Spinal cord (tissue), 10 donors: ENCODE measurements at places on chromosomes 2 and 18. TPM values are rescaled to one million over a fixed set of nuclear protein-coding genes. Genes with fewer than 3 reads are reported as not detected.

DNA sequence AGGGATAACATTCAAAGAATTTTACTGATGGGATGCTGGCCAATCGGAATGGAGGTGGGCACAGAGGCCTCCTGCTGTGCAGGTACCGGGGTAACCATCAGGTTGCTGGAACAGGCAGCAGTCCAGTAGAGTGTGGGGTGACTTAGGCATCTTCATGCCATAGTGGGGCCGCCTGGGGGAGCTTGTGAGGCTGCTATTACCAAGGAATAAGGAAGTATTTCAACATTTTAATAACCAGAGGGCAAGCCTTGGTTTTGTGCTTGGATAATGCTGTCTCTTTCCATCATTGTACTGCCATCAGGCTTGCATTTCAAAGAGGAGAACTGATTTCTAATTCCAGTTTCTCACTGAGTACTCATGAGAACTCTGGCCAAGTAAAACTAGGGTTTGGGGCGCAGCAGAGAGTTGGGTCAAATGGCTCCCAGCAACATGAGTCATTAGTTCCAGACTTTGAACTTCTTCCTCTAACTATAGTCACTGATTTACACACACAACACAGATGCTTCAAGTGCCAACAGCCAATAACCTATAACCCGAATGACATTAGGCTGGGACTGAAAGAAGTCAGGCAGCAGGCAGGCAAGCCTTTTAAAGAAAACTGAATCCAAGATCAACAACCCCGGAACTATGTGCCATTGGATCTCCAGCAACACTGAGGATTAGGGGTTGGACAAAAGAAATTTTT, 56.1 kb upstream of the FHL2 start:
- H3K4me3 ChIP-seq: no peak overlapping the region
- H3K27me3 ChIP-seq: no peaks in the 10 kb centered on the region
- no peak for DNase-seq
- no peak overlapping the region for H3K27ac ChIP-seq
- H3K36me3 ChIP-seq: no peaks in the 10 kb centered on the region
- H3K4me1 ChIP-seq: no peaks in the 10 kb centered on the region

GRCh38 chr2:222710736-222711135, 39.3 kb downstream of the MOGAT1 start:
- DNase-seq: no peak
- H3K27me3 ChIP-seq: no peaks in the 10 kb centered on the region
- no peaks in the 10 kb centered on the region for H3K36me3 ChIP-seq
- H3K4me3 ChIP-seq: no peak overlapping the region

- no peak for DNase-seq
- H3K4me3 ChIP-seq: no peak overlapping the region
- no peaks in the 10 kb centered on the region for H3K36me3 ChIP-seq
- no peak overlapping the region for H3K27ac ChIP-seq
- no peaks in the 10 kb centered on the region for H3K27me3 ChIP-seq
- peaks cover 16% of the 10 kb centered on the region for H3K4me1 ChIP-seq
These were observed 8.5 kb upstream of the ROCK2 start for GRCh38 chr2:11352781-11353537.

- H3K36me3 ChIP-seq: no peaks in the 10 kb centered on the region
- H3K27ac ChIP-seq: no peak overlapping the region
- H3K27me3 ChIP-seq: no peaks in the 10 kb centered on the region
- no peak for DNase-seq
- peaks cover 6% of the 10 kb centered on the region for H3K4me1 ChIP-seq
- no peak overlapping the region for H3K4me3 ChIP-seq
These were observed 89.2 kb downstream of the NYAP2 start for GRCh38 chr2:225488743-225489142.

DNA sequence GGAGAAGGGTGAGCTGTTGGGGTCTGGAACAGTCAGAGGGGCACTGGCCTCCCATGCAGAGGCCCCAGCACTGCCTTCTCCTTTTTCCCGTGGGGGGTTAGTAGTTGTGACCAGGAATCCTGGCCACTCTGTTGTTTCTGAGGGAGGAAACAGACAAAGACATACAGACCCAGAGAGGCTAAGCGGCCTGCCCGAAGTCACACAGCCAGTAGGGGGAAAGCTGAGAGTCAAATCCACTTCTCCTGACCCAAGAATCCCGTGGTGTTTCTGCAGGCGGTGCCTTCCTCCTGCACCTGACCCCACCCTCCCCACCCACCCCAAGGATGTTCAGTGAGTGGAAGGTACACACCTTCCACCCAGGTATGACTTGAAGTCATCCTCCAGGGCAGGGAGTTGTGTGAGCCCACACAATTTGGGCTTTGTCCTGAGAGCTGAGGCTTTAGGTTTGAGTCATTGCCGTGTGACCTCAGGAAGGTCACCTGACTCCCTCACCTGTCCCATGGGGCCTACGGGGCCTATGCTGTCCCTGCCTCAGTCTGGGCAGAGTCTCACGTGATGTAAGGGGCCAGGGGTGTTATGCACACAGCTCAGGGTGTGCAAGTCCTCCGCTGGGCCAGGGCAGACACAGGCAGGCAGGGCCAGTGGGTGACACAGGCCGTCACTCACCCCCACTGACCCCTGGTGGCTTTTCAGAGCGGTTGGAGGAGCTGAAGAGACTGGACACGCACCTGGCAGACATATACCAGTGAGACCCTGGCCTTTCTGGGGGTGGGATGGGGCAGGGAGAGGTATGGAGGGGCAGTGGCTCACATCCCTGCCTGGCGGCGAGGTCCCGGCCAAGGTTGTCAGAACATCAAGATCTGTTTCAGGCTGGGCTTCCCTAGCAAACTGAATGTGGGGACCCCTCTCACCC, 5.0 kb downstream of the NT5DC4 start:
- H3K27ac ChIP-seq: no peak overlapping the region
- peaks cover 16% of the 10 kb centered on the region for H3K4me1 ChIP-seq

DNA sequence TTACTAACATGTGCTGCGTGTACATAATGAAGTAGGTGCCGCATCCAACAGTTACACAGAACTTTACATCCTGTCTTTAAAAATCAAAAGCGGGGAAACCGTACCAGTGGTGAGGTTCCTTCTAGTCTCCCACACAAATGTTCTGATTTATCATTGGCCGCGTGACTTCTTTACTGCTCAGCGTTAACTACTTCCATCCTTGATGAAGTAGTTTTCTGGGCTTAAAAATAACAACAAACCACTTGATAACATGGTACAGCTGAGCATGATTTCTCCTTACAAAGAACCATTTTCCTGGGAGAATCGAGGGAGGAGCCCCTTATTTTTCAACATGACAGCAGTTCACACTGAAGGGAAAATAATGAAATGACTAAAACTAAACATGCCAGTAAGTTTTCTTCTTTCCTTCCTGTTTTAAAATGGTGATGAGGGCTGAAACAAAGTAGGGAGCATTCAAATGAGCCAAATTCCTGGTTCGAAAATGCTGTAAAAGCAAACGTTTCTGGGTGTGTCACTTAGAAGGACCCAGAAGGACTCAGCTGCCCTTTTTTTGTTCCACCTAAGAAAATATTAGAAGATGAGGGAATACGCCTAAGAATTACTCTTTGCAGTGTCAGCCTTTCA, 9.9 kb downstream of the EMILIN2 start:
- H3K27ac ChIP-seq: no peak overlapping the region
- H3K4me1 ChIP-seq: no peaks in the 10 kb centered on the region
- H3K36me3 ChIP-seq: no peaks in the 10 kb centered on the region

GRCh38 chr2:144242311-144242710, 277.6 kb downstream of the ZEB2 start:
- no peak for DNase-seq
- no peaks in the 10 kb centered on the region for H3K36me3 ChIP-seq
- H3K27ac ChIP-seq: no peak overlapping the region
- no peak overlapping the region for H3K4me3 ChIP-seq

DNA sequence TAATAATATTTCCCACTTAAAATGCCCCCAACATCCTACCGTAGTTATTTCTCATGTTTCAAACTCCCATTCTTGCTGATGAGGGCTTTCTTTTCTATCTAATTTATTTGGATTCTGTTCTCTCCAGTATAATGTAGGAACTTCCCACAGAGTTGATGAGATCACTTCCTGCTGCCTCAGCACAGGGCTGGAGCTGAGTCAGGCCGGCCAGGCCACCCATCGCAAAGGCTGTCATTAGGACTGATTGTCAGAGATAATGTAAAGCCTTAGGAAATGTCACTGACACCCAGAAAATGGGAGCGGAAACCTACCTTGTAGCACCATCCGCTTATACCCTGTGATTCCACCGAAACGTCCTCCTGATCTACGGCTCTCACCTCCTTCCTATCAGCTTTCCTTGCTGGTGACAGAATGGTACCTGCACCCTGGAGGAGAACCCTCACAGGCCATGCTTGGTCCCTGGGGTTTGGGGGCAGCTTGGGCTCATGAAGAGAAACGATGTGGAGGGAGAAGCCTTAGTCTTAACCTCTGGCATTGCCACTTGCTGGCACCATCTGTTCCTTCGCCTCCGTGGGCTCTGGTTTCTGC, 672.8 kb upstream of the ID2 start:
- H3K27me3 ChIP-seq: no peaks in the 10 kb centered on the region
- no peak overlapping the region for H3K4me3 ChIP-seq

GRCh38 chr18:57060814-57061213, 86.1 kb upstream of the BOD1L2 start:
- H3K4me3 ChIP-seq: no peak overlapping the region
- H3K4me1 ChIP-seq: peaks cover 18% of the 10 kb centered on the region
- H3K36me3 ChIP-seq: no peaks in the 10 kb centered on the region
- H3K27me3 ChIP-seq: no peaks in the 10 kb centered on the region
- no peak for DNase-seq

DNA sequence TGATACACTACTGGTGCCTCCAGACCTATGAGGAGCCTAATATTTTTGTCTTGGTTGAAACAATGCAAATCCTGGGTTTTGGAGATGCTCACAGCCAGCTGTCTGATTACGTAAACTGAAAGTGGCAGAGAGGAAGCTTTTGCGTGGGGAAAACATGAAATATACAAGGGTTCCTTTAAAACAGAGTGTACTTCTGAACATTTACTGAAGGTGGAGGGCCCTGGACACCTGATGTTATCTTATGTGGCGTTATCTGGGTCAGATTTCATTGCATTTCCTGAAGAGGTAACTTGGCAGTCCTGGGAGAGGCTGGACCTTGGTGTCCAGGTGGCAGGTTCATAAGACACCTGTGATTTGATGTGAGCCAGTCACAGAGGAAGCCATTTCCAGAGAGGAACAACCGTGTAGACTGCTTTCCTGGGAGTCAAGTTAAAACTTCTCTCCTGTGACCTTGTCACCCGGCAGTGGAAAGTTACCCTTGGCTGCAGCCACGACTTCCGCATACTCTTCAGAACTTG, 105.0 kb downstream of the NEDD4L start:
- peaks cover 12% of the 10 kb centered on the region for H3K4me1 ChIP-seq
- H3K36me3 ChIP-seq: no peaks in the 10 kb centered on the region
- no peak for DNase-seq

- H3K27ac ChIP-seq: no peak overlapping the region
- no peaks in the 10 kb centered on the region for H3K36me3 ChIP-seq
- peaks cover 9% of the 10 kb centered on the region for H3K4me1 ChIP-seq
- no peak overlapping the region for H3K4me3 ChIP-seq
- DNase-seq: no peak
- H3K27me3 ChIP-seq: no peaks in the 10 kb centered on the region
These were observed 19.1 kb upstream of the GPR55 start for GRCh38 chr2:230944123-230944653.

DNA sequence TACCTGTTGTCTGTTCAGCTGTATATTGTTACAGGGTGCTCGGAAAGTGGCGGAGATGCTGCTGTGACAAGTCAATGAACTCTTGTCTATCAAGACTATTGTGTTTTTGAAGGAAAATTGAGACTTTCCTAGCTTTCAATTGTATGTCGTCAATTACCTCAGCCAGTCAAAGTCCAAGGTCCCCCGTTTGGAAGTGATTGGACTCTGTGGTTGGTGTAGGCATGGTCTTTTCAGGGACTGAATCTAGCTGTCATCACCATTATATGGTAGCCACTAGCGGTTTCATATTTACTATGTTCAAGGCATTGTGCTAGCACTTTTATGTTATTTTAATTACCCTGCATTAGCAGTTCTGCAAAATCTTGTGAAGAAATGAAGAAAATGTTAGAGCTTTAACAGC, 54.9 kb downstream of the XRCC5 start:
- DNase-seq: no peak
- H3K27me3 ChIP-seq: no peaks in the 10 kb centered on the region
- H3K27ac ChIP-seq: no peak overlapping the region

DNA sequence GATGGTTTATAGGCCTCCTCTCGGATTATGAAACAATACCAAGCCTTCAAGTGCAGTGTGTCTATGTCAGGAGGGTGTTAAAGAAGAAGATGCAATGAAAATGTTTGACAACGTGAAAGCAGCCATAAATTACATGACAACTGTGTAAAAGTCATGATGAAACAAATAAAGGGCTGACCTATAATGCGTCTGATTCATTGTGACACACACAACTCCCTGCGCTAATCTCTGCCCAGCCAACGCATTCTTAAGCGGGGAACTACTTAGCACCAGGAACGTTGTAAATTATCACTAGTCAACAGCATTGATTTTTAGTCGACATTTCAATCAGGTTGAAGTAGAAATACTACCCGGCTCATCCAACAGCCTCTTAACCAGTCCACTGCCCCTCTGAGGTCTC, 26.8 kb downstream of the BCL11A start:
- no peak overlapping the region for H3K4me3 ChIP-seq
- peaks cover 17% of the 10 kb centered on the region for H3K4me1 ChIP-seq
- H3K36me3 ChIP-seq: no peaks in the 10 kb centered on the region
- peaks cover 5% of the 10 kb centered on the region for H3K27me3 ChIP-seq
- no peak overlapping the region for H3K27ac ChIP-seq
- no peak for DNase-seq

- no peaks in the 10 kb centered on the region for H3K27me3 ChIP-seq
- H3K4me1 ChIP-seq: peaks cover 34% of the 10 kb centered on the region
- no peak overlapping the region for H3K4me3 ChIP-seq
- no peak overlapping the region for H3K27ac ChIP-seq
- H3K36me3 ChIP-seq: peaks cover 39% of the 10 kb centered on the region
- no peak for DNase-seq
These were observed 113.8 kb downstream of the NFATC1 start for GRCh38 chr18:79509536-79509930.

- no peaks in the 10 kb centered on the region for H3K27me3 ChIP-seq
- H3K36me3 ChIP-seq: no peaks in the 10 kb centered on the region
- no peaks in the 10 kb centered on the region for H3K4me1 ChIP-seq
- H3K27ac ChIP-seq: no peak overlapping the region
- no peak for DNase-seq
- no peak overlapping the region for H3K4me3 ChIP-seq
These were observed 45.0 kb upstream of the EML4 start for GRCh38 chr2:42124011-42124785.

- H3K27me3 ChIP-seq: no peaks in the 10 kb centered on the region
- no peak overlapping the region for H3K4me3 ChIP-seq
- H3K27ac ChIP-seq: no peak overlapping the region
- peaks cover 16% of the 10 kb centered on the region for H3K4me1 ChIP-seq
- no peaks in the 10 kb centered on the region for H3K36me3 ChIP-seq
These were observed 68.0 kb upstream of the RAB6C start for GRCh38 chr2:129911363-129912065.

- H3K27me3 ChIP-seq: no peaks in the 10 kb centered on the region
- no peak overlapping the region for H3K27ac ChIP-seq
- DNase-seq: no peak
- no peaks in the 10 kb centered on the region for H3K36me3 ChIP-seq
- H3K4me3 ChIP-seq: no peak overlapping the region
These were observed 48.3 kb upstream of the CAVIN2 start for GRCh38 chr2:191895195-191895594.

Gene HOXD3
- 11.2 TPM for total RNA-seq

Gene REG3A
- not detected for total RNA-seq

Gene OTOS
- not detected for total RNA-seq

Gene CTAGE1
- not detected for total RNA-seq

Gene MYL12A
- 199 TPM for total RNA-seq

Gene EML6
- total RNA-seq: 20.0 TPM

Gene WDR54
- total RNA-seq: 17.0 TPM

Gene SLC8A1
- total RNA-seq: 83.2 TPM

Gene OSBPL1A
- 132 TPM for total RNA-seq

Gene SLC4A3
- total RNA-seq: 18.7 TPM

Gene TMEM178A
- total RNA-seq: 13.6 TPM

Gene ALK
- total RNA-seq: 4.2 TPM
